ENCODE measurements at places on chromosomes 4 and X.

- DNase-seq = no peak
Measured at GRCh38 chr4:140757232-140757630, 1.0 kb upstream of the TBC1D9 start.

DNA sequence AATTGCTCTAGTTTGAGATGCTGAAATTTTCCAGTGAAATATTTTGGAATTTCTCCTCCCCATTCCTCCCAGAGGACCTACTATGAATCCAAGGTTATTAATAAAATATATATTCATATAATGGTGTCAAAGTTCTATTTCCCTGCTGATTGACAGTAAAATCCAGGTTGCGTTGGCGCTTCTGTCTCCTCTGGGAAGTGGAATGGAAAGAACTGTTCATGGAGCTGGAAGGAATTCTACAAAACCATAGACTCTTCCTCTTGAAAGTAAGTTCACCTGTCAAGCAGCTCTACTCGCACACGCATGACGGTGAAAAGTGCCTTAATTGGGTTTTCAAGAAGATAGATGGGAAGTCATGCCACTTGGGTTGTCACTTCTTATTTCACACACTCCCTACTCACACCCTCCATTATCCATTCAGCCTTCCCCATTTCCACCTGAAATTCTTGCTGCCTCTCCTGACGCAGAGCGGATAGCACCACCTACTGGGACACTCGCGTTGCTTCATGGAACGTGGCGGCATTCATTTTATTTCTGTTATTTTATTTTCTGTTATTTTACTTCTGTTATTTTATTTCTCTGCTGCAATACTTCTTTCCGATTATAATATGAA lies 351.6 kb downstream of the NLGN4X start:
- DNase-seq = peak; percentile 29

DNA sequence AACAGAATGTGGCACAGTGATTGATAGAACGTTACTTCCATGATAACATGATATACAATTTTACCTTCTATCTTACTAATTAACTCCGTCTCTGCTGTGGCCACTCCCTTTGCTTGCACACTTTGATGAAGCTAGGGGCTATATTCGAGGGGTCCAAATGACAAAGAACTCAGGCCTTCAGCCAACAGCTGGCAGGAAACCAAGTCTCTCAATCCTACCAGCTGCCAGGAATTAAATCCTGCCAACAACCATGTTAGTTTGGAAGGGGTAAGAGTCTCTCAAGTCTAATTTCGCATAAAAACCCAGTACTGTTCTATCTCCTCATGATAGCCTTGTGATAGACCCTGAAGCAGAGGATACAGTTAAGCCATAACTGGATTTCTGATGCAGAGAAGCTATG lies 1122.9 kb upstream of the PCDH10 start:
- DNase-seq = no peak

DNA sequence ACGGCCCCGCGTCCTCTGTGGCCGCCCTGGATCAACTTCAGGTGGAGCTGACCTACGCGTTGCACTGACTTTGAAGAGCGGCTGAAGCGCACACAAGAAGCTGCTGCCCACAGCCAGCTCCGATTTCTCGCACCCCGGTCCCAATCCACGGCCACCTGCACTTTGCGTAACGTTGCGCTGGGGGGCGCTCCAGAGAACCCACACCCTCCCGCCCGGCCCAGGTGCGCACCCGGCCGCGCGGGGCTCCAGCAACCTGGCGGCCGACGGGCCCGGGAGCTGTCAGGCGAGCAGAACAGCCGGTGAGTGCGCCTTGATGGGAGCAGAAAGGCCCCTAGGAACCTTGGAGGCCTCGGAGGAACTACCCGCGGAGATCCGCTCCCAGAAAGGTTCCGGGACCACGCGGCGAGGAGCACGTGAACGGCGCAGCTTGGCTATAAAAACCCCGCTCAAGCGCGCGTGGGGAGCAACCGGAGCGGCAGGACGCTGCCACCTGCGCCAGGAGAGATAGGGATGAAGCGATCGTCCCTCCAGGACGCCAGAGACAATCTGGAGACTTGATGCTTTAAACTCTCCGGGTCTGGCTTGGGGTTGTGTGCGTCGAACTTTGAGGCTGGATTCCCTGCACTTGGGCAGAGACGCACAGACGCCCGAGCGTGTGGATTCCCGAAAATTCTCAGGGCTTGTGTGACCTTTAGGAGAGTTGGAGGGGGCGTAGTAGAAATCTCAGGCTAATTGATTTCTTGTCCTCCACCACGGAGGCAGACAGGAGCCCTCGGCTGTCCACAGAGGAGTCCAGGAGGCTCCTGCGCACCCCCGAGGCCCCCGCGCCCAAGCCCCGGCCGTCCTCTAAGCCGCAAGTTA lies 591 bp upstream of the NWD2 start:
- DNase-seq = no peak

- no peak for DNase-seq
Measured at GRCh38 chrX:132648895-132649294, 160.1 kb upstream of the MBNL3 start.

DNA sequence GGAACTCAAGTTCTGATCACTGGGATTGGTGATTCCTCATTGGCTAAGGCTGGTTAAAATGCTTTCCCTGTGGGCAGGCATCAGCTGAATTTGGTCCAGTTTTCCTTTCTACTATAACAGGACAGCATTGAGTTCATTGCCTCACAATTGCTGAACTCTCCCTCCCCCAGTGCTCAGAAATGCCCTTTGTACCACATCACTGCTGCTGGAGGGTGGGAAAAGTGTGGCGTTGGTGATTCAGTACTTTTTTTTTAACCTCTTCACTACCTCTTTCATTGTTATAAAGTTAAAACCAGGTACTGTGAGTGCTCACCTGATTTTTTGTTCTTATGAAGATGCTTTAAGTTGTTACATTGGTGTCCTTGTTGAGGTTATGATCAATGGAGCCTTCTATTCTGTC lies 69.3 kb upstream of the IL2 start:
- no peak for DNase-seq

GRCh38 chr4:100609810-100610209 lies 92.0 kb upstream of the EMCN start:
- no peak for DNase-seq

Measured in HAP-1 (cell line).